NCI-H69 (cell line): ENCODE measurements at places on chromosomes 2 and 18.

DNA sequence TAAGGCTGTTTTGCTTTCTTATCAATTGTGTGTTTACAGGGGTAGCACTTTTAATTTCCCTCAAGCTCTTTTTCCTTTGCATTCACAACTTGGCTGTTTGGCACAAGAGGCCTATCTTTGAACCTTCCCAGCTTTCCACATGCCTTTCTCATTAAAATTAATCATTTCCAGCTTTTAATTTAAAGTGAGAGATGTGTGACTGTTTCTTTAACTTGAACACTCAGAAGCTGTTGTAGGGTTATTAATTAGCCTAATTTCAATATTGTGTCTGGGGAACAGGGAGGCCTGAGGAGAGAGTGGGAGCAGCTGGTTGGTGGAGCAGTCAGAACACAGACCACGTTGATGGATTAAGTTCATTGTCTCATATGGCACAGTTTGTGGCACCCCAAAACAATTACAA lies 4.7 kb downstream of the ASB1 start:
- no peak for DNase-seq

- DNase-seq: no peak
Measured at GRCh38 chr18:30763902-30764350, 278.6 kb downstream of the DSC3 start.

DNA sequence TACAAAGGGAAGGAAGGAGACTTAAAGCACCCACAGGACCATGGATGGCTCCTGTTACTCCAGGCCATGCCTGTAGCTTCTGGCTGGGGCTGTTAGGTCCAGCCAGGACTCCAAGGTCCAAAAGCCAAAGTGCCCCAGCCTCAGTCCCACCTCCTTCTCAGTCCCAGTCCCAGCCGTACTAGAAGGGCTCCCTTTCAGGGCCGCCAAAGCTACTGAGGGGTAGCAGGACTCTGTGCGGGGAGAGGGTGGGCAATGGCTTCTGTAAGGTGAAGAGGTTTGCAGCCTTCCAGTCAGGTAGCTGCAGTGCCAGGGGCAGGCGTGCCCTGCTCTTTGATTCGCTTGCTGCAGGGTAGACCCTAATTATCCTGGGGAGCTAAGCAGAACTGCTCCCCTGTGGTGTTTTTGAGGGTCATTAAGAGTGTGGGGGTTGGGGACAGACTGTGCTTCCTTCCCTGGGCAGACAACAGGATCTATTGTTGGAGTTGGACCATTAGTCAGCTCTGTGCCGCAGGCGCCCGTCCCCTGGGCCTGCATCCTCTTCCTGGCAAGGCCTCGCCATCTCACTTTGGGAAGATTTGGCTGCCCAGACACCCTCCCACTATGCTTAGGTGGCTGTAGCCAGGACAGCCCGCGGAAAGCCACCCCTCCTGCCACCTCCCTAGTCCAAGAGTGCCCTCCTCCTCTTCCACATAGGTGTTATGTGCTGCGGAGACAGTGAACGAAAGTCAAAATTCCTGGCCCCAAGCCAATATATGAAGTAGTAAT lies 118.8 kb downstream of the ZBTB7C start:
- peak; percentile 100 for DNase-seq

DNA sequence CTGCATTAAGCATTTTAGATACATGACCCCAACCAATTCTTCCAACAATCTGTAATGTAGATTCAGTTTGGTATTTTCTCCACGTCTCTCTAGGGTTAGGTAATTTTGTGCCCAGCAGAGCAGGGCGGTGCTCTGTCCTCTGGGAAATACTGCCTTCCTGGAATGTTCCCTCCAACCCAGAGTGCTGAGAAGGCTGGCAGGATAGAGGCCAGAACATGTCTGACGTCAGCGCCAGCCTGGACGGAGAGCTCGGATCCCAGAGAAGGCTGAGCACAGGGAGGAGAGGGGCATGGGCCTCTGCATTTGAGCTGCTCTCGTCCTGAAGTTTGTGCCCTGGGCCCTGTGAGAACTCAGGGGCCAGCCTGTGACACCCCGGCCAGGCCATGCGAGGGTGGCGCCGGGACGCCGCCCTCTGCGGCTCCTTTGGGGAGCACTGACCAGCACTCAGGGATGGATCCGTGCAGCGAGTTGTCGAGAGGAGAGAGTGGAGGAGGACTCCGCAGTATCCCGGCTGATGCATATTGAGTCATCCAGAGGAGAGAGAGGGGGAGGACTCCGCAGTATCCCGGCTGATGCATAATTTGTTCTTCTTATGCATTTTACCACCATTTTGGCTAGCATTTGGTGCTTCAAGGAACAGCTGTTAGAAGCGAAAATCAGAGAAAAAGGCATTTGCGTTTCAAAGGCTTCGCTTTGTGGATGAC lies 80.0 kb upstream of the PXDN start:
- no peak for DNase-seq

- DNase-seq: no peak
Measured at GRCh38 chr18:62963507-62963906, 248.2 kb downstream of the PHLPP1 start.

DNA sequence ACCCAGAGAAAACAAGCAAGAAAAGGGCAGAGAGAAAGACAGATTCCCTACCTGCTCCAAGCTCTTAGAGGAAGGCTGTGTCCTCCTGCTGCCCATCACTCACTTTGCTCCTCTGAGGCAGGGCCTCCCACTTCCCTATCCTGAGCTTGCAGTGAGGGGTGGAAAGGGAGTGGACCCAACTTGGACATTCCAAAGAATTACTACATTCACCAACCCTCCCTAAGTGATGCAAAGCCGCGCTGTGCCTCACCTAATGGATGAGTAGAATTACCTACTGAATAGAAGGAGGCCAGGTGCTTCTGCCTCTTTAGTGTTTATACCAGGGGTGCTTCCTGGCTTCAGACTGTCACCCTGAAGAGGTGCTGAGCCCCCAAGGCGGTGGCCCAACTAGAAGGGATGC lies 5.6 kb upstream of the OSR1 start:
- no peak for DNase-seq

DNA sequence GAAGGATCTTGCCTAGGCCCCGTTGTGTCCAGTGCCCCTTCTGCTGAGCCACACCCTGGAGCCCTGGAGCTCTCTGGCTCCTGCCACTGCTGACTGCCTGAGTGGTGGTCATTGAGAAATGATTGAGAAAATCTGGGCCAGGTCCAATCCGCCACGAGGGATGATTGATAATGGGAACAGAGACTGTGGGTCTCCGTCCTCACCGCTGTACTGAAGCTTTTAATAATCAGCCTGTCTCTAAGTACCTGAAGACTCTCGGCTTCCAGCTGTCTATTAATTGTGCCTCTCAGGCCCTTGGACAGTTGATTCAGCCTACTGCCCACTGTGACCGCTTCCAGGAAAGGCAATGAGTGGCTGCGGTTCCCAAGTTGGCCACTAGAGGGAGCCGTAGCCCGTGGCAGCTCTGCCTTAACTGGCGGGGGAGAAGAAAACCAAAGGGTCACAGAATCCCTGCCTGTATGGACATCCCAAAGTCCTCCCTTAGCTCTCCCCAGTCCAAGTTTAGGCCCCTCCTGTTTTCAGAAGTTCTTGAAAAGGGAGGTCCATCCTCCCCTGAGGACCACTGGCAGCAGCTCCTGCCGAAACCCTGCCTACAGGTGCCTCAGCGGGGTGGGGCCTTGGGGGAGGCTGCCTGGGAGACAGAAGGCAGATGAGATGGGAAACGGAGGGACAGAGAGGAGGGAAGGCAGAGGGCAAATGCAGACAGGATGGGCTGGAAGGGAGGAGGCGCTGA lies 213.6 kb downstream of the TNS1 start:
- peak; percentile 32 for DNase-seq

DNA sequence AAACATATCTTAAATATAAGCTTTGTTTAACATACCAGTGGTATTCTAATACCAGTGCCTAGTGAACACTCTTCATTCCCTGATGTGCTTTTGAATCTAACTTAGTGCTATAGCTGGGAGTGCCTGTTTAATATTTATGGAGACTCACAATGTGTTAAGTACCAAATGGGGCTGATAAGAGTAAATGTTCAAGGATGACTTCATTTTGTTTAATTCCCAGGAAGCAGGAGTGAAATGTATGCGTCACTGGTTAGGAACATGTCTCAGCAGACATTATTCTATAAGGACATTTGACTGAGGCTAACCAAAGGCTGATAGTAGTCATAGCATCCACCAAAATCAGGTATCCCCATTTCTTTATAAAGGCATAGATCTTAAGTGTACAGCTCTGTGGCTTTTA lies 31.7 kb upstream of the LINC00305 start:
- DNase-seq: no peak

DNA sequence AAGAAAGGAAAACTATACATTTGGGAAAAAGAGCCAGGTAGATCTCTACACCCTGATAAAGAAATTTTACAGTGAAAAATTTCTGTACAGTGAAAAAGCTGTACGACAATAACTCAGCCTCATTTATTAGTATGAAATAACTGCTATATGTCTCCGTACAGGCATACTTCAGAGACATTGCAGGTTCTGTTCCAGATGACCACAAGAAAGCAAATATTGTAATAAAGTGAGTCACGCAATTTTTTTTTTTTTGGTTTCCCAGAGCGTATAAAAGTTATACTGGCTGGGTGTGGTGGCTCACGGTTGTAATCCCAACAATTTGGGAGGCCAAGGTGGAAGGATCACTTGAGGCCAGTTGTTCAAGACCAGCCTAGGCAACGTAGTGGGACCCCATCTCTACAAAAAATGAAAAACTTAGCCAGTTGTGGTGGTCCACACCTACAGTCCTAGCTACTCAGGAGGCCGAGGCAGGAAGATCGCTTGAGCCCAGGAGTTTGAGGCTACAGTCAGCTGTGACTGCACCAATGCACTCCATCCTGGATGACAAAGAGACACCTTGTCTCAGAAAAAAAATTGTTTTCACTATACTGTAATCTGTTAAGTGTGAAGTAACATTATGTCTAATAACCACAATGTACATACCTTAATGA lies 28.2 kb upstream of the AMMECR1L start:
- no peak for DNase-seq

DNA sequence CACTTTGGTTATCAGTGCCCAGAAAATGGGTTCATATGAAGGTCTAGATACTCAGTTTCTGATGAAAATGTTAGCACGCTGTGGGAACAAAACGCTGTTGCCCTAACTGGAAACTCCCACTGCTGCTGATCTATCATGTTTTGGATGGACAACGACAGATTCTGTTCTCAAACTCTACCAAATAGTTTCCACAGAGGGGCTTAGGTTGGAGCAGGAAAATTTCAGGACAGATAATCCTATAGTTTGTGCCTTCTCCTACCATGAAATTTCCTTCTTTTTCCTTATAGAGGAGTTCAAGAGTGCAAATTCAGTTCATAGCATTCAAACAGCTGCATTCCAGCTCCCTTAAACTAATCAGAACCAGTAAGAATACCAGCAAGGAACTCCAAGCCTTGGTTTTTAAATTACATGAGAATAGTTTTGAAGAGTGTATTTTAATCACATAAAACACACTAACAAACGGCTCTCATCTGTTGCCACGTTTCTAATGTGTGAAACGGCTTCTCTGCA lies 58.7 kb upstream of the RALBP1 start:
- no peak for DNase-seq

DNA sequence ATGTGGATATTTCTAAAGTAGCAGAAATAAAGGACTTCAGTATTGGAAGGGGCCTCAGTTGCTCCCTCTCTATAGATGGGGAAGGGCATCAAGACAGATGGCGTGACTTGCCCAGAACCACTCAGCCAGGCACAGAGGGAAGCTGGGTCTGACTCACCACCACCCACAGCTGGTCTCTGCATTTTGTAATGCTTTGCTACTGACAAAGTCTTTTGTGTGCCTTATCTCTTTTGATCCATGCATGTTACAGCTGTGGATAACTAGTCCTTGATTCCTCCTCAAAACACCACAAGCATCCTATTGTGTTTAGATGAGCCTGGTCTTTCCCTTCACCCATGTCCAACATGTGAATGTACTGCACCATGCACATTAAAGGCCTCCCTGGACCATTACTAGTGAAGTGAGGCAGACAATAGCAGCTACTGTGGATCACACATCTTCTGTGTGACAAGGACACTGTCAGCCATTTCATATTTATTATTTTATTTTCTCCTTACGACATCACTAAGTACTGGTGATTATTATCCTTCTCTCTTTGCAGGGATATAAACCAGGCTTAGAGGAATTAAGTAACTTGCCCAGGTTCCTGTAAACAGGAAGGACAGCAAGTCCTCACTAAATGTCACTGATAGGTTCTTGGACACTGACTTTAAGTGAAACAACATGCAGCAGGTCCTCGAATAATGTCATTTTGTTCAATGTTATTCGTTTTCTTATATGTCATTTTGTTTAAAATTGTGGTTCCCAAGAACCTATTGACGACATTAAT lies 29.6 kb upstream of the IL37 start:
- DNase-seq: peak; percentile 0

GRCh38 chr2:84694088-84694622 lies 177.9 kb downstream of the DNAH6 start:
- DNase-seq: no peak

GRCh38 chr18:79749251-79750191 lies 48.2 kb upstream of the KCNG2 start:
- peak; percentile 97 for DNase-seq

DNA sequence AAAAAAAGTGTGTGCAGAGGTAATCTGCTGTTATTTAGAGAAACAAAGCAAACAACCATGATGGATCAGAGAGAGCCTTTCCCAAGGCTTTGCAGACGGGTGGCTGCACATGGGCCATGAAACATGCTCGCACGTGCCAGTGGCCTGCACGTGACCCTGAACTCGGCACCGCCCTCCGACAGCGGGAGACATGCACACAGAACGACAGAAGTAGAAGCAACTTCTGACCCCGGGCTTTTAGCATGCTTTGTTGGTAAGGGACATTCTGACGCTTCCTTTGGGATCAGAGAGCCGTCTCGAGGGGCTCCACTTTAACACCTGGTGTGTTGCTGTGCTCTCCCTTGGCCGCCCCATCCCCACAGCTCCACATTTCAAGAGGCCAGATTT lies 112.5 kb downstream of the KCNF1 start:
- peak; percentile 47 for DNase-seq

GRCh38 chr2:224576088-224576715 lies 9.0 kb downstream of the CUL3 start:
- DNase-seq: no peak

- DNase-seq: no peak
Measured at GRCh38 chr2:56199492-56199891, 15.7 kb downstream of the CCDC85A start.

DNA sequence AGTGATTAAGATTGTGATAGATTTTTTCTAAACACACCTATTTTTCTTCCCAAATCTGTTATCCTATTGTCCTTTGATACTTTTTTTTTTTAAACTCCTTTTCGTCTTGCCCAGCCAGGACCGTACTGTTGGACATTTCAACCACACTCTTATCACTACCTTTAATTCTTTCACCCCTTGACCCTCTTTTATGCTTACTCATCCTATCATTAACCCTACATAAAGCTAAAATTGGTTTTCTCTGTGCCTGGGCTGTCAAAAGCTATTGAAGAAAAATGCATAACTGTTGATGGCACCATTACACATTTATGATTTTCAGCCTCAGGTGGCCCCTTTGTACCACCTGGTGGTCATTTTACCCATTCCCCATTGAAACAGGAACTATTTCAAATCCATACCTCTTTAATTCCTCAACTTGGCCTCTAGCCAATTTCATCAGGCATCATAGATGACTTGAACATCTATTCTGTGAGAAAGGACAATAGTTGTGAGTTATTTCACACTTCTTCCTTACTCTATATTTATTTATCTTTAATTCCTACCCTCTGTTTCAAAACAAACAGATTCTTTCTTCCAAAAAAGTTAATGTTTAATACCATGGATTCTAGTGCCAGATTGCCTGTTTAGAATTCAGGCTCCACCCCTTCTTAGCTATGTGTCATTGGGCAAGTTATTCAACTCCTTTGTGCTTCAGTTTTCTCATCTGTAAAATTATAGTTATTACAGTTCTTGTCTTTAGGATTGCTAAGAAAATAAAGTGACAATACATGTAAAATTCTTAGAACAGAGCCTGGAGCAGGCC lies 258.6 kb downstream of the CAMKMT start:
- DNase-seq: peak; percentile 80

GRCh38 chr2:25085761-25086560 lies 44.1 kb downstream of the EFR3B start:
- peak; percentile 6 for DNase-seq
